Activated CD4-positive, CD25-positive, alpha-beta regulatory T cell treated with anti-CD3 and anti-CD28 coated beads, Interleukin-2, amount 50 U/mL, for 72 hours (primary cell): ENCODE measurements at places on chromosomes 11 and 22.

DNA sequence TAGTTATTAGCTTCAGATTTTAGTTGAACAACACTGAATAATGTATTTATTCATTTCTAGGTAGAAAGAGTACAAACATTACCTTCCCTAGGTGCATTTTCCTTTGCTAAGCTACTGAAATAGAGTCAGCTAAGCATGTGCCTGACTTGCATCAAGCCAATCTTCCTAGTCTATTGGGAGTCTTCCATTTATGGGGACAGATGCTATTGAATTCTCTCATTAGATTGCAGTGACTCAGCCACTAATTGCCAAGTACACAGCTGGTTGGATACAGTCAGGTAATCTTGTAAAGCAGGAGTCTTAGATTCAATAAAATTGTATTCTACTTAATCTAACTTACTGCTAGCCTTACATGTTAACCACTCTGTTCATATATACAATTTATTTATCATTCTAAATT, 55.2 kb upstream of the RPS13 start:
- DNase-seq: no peak

DNA sequence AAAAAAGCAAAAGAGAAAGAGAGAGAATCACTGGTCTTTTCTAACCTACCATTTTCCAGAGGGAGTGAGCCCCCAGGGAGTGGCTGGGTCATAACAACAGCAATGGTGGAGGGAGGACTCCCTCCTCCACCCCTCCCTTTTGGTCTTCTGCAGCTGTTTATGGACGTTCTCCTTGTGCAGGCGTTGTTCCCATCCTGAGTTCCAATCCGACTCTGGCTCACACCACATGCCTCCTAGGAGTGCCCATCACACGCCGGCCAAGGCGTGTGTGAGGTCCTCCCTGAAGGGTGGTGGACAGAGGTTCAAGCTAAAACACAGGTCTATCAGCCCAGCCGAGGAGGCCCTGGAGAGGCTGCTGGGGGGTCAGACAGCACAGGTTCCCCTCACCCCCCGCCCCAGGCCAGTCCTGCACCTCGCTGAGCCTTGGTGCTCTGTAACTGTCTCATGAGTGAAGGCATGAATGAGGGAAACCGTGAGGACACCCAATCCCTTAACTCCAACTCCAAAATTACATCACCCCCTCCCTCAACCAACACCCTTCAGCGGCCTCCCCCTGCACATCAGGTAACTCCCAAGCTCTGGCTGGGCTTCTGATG, 29.4 kb downstream of the IFT27 start:
- DNase-seq: no peak

GRCh38 chr11:88266919-88267318, 70.6 kb downstream of the CTSC start:
- no peak for DNase-seq

DNA sequence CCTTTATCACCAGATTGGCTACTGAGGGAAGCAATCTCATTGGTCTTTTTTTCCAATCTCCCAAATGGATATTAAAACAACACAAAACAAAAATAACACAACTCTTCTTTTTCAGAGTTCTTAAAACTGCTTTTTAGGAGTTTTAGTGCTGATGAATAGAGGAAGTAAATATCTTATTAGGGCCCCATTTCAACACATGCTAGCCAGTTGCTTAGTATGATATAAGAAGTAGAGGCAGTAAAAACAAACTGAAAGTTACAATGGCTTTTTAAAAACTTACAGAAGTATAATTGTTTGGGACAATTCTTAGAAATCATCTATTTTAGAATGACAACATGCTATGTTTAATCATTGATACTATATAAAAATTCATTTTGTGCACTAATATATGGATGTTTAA, 3.4 kb downstream of the C11orf71 start:
- DNase-seq: no peak

DNA sequence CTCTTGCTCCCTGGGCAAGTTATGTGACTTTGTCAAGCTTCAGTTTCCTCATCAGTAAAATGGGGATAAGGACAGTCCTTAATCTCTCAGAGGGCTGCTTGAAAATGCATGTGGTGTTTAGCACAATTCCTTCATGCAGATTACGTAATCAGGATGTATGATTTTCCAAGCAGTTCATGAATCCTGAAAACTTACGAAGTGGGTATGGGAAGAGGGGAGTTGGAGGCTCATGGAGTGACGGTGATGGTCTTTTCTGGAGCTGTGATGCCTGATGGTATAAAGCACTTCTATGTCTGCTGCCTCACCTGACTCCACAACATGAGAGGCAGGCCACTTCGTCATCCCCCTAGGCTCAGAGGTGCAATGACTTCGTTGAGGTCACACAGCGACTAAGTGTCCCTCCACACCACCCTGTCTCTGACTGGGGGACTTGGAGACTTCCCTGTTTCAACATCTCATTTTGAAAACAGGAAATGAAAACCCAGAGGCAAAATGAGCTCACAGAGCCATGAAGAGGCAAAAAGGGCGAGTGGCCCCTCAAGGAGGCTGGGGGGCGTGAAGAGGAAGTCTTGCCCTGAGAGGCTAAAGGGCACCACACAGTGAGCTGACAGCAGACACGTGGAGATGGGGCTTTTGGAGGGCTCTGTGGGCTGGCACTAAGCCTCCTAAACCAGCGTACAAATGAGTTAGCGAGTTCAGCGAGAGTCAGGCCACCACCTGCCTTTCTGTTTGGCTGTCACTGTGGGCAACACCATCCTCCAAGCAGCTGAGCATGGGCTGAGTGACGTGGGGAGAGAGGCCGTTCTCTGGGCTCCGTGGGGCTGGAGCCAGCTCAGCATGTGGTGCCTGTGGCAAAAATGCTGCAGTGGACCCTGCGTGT, 10.1 kb downstream of the MCM5 start:
- DNase-seq: no peak

DNA sequence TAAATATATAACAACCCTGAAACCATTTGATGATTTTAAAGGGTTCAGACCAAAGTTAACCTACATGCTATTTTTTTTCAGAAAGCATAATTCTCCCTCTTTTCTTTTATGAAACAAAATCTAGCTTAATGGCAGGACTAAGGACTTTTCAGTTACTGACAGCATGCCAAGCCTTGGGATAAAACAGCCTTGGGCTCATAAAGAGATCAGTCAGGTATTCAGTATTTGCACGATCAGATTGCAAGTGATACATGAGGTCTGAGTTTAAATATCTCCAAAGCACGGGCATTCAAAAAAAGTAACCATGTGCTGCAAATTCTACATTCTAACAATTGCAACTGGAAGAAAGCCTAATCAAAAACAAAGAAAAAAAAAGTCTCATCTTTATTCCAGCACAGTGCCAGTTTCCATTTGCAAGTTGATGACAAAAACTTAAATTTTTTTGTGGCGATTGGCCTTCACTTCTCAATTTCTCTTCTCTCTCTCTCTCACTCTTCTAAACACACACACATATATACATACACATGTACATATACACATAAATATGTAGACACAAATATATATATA, 60.1 kb downstream of the CTSC start:
- DNase-seq: no peak

GRCh38 chr11:1207401-1208143, 15.3 kb upstream of the MUC5B start:
- DNase-seq: peak; percentile 26

- no peak for DNase-seq
These were observed 27.9 kb downstream of the EXPH5 start for GRCh38 chr11:108565653-108566052.

- no peak for DNase-seq
These were observed 15.1 kb upstream of the GLYATL1 start for GRCh38 chr11:58924230-58924629.

- no peak for DNase-seq
These were observed 354.4 kb downstream of the SOX6 start for GRCh38 chr11:16001899-16002426.

- DNase-seq: no peak
These were observed 85.6 kb downstream of the TRIM29 start for GRCh38 chr11:120052196-120052775.

DNA sequence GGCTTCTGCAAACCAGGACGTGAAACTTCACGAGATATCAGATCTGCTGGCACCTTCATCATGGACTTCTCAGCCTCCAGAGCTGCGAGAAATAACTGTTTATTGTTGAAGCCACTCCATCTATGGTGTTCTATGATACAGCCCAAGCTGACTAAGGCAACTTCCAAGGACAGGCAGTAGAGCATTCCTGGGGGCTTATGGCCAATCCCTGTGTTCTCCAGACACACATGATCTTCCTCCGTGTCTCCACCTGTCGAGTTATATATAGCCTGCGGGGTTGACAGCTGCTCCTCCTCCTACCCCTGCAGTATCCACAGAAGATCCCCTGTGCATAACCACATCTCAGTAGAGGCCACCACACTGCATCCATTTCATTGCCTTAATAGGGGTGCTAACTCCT, 11.0 kb downstream of the TP53AIP1 start:
- no peak for DNase-seq

DNA sequence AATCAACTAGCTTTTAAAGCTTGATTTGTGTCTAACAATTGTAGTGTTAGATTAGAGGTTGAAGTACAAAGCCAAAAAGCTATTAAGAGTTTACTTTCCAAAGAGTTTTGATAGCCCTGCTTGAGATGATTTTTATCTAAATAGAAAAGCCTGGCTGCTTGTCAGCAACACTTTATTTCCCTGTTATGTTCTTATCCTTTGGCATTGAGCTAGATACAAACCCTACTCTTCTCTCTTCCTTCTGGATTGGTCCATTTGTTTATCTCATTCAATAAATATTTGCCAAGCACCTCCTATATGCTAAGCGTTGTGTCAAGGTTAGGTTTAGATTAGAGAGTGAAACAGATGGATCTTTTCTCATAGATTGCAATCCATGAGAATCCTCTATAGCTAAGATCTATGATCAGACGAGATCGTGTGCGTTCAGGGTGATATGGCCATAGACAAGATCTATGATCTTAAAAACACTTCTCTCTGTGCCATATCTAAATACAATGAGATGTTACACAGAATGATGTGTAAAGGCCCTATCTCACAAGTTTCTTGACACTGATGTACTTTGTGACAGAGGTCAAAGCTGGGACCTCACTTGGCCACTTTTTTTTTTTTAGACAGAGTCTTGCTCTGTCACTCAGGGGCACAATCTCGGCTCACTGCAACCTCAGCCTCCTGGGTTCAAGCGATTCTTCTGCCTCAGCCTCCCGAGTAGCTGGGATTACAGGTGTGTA, 57.8 kb downstream of the CTNND1 start:
- no peak for DNase-seq

DNA sequence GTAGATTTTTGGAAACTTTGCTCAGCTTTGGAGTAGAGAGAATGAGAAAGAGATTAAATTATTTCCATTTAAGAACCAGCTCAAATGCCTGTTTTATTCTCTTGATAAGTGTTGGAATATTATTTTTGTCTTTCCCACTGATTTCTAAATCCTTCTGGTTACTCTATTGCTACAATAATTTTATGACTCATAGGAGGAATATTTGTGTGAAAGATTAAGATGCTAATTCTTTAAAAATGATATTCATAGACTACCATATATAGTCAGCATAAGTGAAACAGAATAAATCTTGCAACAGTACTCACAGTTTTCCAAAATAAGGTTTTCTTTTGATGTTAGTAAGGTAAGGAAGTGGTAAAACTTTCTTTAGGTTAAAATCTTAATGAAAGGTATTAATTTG, 60.9 kb downstream of the YAP1 start:
- DNase-seq: no peak

DNA sequence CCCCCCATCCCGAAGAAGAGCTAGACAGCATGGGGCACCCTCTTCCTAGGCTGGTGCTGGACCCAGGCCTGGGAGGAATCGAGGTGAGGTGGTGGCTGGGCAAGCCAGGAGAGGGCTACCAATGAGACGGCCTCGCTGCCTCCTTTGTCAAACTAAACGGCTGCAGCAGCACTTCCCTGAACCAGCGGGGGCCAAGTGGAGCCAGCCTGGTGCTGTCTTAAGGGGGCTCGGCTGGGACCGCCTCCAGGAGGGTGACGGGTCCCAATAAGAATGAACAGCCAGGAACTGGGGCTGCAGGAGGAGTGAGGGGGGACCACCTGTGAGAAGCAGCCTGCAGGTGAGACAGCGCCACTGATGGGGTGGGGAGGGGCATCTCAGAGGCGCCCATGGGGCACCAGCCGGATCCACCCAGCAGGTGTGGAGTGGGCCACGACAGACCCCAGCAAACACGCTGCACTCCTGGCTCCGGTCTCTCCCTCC, 17.1 kb downstream of the IFT27 start:
- no peak for DNase-seq

DNA sequence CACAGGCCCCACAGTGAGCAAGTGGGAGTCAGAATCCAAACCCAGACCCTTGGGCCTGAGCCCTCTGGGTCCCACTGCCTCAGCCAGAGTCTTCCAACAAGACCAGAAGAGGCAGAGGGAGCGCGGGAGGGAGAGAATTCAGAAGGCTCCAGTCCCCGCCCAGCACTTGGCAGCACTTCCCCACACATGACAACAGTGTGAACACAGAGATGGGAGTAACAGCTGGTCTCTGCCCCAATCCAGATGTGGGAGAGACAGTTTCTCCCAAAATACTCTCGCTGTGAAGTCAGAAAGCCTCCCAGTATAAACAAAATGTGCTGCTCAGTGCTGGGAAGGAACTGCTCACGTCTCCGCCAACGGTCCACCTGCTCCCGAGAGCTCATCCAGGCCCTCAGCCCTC, 219.9 kb downstream of the MN1 start:
- DNase-seq: no peak

DNA sequence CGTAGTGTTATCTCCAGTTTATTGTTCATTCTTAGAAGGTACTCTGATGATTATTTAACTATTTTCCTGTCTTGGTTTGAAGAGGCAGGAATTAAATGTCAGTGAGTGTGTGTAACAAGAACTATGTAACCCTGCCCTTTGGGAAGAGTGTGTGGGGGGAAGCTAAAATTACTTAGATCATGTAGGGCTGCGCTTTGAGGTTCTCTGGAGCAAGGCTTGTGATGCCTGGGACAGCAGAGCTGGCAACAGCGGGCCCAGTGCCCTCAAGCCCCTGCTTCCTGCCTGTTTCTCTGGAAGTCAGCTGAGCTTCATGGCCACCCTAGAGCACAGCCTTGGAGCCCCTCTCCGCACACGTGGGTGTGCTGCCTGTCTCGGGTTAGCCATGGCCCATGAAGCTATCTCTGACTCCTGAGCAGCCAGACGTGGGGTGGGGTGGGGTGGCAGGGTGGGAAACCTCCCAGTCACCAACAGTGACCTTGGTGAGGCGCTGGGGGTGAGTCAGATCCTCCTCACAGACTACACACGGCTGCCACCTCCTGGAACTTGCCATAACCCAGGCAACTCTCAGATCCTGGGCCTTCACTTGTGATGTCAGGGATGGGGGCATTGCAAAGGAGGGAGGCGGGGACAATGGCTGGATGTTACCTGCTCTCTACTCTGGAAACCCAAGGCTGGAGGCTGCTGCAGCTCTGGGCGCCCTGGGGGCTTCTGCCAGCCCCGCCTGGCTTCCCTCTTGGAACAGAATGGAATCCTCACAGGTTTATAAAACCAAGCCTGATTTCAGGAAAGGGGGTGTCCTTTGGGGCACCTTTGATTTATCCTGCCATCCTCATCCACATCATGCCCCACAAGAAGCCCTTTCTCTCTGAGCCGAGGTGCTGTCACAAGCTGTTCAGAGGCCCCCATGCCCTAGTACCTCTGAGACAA, 88.6 kb downstream of the SNX19 start:
- DNase-seq: no peak

GRCh38 chr11:43282607-43283440, 29.0 kb upstream of the API5 start:
- peak; percentile 48 for DNase-seq

- no peak for DNase-seq
These were observed 59.6 kb downstream of the ATXN10 start for GRCh38 chr22:45731041-45731797.
